ENCODE measurements at places on chromosomes 12 and 14.

DNA sequence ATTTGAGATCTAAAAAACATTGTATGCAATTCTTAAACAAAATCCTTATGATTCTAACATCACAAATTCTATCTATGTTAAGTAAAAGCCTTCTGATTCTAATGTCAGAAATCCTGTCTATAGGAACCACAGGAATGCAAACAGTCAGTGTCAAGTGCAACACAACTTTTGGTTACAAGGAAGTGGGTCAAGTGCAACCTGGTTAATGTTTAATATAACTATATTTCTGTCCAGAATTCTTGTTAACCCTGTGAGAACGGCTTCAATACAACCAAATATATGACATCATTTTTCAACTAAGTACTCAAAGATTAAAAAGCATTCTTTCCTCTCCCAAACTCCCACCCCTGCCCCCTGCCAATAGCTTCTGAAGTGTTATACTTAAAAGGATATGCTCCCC, 107.9 kb upstream of the PLEKHA5 start:
- no peak for DNase-seq

GRCh38 chr12:111099186-111099585, 178.8 kb upstream of the MYL2 start:
- DNase-seq, result no peak

GRCh38 chr12:42704810-42705401, 115.4 kb upstream of the PRICKLE1 start:
- no peak for DNase-seq

- DNase-seq, result no peak
These were observed 14.3 kb downstream of the AGAP2 start for GRCh38 chr12:57724003-57724935.

DNA sequence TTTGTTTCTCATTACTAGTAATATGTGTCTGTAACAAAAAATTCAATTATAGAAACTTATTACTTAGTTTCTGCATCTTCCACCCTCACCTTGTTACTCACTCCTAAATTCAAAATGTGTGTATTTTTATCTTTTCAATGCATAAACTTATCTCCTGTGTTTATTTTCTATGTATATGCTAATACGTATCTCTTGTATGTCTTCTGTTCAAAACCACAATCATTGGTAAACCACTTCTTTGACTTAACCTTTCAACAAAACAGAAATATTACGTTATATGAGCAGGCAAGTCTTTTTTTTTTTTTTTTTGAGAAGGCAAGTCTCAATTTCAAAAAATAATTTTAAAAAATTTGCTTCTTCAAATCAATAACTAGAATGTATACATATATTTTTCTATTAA, 39.2 kb upstream of the RPH3A start:
- DNase-seq, result no peak

GRCh38 chr12:26869908-26870459, 37.0 kb upstream of the ITPR2 start:
- DNase-seq, result peak; percentile 11

- peak; percentile 31 for DNase-seq
These were observed 59.1 kb upstream of the PTGR2 start for GRCh38 chr14:73792481-73792880.

DNA sequence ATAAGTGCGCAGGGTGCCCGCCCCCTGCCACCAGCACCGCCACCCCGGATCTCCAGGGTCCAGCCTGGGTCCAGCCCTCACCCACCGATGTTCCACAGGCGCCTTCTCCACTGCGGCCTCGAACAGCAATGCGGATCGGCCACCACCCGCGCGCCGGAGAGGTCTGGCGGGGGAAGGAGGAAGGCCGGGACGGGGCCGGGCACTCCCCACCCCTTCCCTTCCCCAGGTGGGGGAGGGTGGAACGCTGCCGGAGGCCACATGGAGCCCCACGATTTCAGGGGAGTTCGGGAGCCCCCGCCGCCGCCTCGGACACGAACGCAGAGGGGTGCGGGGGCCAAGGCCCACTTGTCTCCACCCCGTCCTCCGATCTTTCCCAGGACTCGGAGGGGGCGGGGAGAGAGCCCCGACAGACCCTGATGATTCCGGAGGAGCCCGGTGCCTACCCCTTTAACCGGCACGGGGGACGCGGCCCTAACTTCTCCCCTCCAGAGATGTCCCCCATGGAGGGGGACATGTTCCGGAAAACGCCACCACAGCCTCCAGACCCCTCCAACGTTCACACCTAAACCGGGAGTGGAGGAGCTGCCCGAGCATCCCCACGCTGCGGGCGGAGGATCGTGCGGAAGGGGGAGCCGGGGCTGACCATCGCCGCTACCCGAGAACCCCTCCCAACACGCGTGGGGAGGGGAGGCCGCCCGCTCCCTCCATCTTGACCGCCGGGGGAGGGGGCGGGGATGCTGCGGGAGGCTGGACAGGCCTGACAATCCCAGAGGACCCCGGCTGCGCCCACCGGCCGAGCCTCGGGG, 1.1 kb downstream of the ATXN2 start:
- DNase-seq, result peak; percentile 66

Data from nephron progenitor cell (in vitro differentiated cells).